ENCODE measurements at places on chromosomes 13 and 19.

- DNase-seq = no peak
These were observed 1257.2 kb downstream of the UQCRFS1 start for GRCh38 chr19:27955485-27956480.

DNA sequence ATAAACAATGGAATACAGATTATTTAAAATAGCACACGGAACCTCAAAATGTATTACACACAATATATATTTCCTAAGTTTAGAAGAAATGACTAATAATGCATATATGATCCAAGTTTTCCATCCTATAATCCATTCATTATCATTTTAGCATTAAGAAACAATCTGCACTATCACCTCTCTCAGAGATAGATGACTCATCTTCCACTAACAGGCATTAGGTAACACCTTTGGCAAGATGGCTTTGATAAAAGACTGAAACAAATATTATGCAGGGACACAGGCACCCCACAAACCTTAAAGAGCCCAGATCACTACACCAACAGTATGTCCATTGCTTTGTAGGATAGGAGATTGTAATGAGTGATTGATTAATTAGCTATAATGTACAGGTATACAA is 4.1 kb downstream of the ENOX1 start:
- peak; percentile 78 for DNase-seq

DNA sequence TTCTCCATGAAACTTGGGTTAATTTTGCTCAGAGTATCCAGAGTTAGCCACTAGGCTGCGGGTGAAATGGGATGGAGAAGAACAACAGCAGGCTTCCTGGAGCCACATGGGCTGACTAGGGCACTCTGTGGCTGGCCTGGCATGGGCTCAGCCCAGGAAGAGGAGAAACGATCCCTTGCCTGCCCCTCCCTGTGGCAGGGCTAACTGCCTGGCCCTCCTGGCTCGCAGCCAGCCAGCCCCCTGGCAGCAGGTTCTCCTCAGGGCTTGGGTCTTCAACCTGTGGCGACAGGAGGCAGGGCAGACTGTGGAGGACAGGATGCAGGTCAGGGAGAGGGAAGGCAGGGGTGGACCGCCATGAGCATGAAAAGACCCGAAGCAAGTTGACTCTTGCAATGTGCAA is 78.7 kb upstream of the GPR183 start:
- DNase-seq = no peak

- no peak for DNase-seq
These were observed 390.7 kb upstream of the ARGLU1 start for GRCh38 chr13:106958621-106959048.

GRCh38 chr19:20482721-20483120 is 82.9 kb downstream of the ZNF737 start:
- no peak for DNase-seq

- DNase-seq = no peak
These were observed 3.5 kb downstream of the JSRP1 start for GRCh38 chr19:2252797-2253105.

GRCh38 chr19:6061376-6062130 is 48.7 kb downstream of the RFX2 start:
- DNase-seq = no peak

- peak; percentile 73 for DNase-seq
These were observed 718.0 kb upstream of the SPRY2 start for GRCh38 chr13:81058916-81059290.

DNA sequence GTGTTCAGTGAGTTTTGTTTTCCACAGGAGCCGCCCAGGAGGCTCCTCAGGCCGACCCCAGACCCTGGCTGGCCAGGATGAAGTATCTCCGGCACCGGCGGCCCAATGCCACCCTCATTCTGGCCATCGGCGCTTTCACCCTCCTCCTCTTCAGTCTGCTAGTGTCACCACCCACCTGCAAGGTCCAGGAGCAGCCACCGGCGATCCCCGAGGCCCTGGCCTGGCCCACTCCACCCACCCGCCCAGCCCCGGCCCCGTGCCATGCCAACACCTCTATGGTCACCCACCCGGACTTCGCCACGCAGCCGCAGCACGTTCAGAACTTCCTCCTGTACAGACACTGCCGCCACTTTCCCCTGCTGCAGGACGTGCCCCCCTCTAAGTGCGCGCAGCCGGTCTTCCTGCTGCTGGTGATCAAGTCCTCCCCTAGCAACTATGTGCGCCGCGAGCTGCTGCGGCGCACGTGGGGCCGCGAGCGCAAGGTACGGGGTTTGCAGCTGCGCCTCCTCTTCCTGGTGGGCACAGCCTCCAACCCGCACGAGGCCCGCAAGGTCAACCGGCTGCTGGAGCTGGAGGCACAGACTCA is 12.9 kb downstream of the B3GNT3 start:
- DNase-seq = no peak

DNA sequence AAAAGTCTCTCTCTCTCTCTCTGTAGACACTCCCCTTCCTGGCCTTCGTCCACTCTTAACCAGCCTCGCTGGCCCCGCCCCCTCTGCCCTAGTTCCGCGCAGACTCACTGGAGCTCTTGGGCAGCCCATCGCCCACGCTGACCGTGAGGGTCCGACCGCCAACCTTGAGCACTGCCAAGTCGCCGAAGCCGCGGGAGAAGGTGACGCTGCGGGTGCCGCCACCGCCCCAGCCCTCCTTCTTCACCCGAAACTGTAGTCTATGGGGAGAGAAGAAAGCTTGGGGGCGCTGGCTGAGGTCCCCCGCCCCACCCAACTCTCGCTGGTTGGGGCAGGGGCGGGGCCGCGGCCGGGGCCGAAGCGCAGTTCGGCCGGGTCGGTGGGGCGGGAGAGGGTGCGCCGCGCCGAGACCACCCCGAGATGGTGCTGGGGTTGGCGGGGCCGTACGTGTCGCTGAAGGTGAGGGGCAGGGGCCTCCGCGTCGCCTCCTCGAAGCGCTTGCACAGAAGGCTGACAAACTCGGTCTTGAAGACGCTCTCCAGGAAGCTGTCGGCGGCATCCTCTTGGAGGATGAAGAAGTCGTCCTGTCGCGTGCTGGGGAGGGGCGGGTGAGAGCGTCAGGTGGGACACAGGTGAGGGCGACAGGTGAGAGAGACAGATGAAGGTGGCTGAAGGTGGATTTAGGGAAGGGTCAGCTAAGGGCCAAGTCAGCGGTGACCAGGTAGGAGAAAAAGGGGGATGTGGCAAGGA is 12.6 kb upstream of the ZNF414 start:
- DNase-seq = peak; percentile 72

DNA sequence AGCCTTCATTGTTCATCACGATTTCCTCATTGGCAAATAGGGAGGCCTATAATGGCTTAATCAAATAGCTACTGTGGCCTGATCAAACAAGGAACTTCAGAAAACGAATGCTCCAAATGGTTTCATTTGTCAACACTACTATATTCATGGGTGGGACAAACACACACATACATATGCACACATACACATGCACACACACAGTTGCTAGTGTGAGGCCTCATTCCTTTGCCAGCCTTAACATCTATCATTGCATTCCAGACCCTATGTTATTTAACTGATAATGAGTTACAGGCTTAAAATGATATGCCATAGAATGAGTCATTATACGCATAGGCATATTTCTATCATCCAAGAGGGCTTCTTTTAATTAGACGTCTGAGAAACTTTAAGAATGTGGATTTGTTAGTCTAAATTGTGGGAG is 140.2 kb downstream of the KLF5 start:
- peak; percentile 61 for DNase-seq

DNA sequence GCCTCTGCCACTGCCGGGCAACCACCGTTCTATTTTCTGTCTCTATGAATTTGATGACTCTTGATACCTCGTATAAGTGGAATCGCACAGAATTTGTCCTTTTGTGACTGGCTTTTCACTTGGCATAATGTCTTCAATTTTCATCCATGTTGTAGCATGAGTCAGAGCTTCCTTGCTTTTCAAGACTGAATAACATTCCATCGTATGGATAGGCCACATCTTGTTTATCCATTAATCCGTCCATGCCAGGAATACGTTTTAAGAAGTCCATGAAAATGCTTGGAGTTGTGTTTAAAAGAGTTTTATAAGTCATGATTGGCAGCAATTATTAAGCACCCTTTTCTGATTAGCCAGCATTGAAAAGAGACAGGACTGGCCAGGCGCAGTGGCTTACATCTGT is 53.6 kb upstream of the CLDN10 start:
- DNase-seq = peak; percentile 23

GRCh38 chr13:110506859-110507566 is 54.5 kb downstream of the RAB20 start:
- DNase-seq = peak; percentile 71

DNA sequence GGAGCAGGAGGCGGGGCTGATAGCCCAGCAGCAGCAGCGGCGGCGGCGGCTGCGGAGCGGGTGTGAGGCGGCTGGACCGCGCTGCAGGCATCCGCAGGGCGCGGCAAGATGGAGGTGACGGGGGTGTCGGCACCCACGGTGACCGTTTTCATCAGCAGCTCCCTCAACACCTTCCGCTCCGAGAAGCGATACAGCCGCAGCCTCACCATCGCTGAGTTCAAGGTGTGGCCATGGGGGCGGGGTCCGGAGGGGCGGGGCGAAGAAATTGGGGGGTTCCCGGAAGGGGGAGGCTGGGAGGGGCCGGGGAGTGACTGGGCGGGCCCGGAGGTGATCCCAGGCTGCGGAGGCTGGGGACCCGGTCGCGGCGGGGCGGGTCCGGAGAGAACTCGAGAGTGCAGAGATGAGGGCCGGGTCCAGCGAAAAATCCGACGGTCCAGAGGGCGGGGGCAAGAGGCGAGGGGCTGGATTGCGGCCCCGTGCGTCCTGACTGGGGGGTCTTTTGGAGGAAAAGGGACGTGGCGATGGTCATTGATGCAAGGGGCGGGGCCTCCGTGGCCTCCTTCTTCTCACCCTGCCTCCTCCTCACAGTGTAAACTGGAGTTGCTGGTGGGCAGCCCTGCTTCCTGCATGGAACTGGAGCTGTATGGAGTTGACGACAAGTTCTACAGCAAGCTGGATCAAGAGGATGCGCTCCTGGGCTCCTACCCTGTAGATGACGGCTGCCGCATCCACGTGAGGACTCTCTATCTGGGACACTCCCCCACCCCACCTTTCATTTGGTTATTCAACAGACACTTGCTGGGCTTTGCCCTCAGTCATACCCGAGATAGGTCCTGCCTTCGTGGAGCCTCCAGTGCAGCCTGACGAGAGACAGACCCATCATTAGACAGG is at the start of gene TBCB:
TSS of gene TBCB (plus strand) at position 16 of the 891 bp plus-strand sequence. CDS start at position 109, 93 bp downstream.
- DNase-seq = no peak

- DNase-seq = peak; percentile 8
These were observed 11.0 kb downstream of the MOB3A start for GRCh38 chr19:2084993-2085720.

GRCh38 chr13:77749344-77749880 is 51.9 kb downstream of the SLAIN1 start:
- no peak for DNase-seq

- DNase-seq = no peak
These were observed 281.0 kb downstream of the ATP8A2 start for GRCh38 chr13:25652764-25653163.

DNA sequence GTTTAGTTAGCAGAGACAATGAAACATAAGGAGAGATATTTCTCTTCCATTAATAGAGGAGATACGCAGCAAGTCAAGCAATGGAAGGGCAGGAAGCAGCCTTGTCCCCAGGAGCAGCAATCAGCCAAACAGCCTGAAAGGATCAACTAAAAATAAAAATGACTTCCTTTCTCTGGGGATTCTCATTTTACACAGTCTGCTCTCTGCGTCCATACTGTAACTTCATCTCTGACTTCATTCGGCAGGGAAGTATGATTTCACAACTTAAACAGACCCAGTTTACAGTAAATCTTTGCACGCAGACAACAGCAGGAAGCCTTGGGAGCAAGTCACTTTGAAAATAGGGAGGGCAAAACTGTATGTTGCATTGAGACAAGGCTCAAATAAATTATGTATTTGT is 826.7 kb downstream of the DIAPH3 start:
- no peak for DNase-seq

DNA sequence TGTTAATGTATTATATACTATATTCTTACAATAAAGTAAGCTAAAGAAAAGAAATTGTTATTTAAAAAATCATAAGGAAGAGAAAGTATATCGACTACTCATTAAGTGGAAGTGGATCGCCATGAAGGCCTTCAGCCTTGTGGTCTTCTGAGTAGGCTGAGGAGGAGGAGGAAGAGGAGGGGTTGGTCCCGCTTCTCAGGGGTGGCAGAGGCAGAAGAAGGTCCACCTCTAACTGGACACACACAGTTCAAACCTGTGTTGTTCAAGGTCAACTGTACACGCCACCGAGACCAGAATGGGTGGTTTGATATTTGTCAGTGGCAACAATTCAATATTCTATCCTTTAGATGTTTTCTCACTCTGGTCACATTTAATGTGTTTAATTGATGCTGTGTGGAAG is 67.2 kb downstream of the ALOX5AP start:
- no peak for DNase-seq

GRCh38 chr13:49258089-49258796 is 10.5 kb downstream of the CDADC1 start:
- no peak for DNase-seq

GRCh38 chr13:23810685-23811240 is 78.4 kb downstream of the MIPEP start:
- DNase-seq = no peak

DNA sequence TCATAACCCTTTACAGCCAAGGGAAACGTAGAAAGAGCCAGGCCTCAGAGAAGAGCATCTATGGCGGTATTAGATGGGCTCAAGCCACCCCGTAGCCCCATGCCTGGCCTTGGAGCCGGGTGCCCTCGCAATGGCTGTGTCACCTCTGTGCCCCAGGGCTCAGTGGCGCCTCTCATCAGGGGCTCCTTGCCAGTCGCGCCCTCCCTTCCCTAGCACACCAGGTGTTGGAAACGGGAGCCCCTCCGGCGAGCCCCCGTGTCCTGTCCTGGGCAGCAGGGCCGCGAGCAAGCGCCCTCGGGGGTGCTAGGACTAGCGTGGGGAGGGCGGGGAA is 453 bp downstream of the ZNF256 start:
- no peak for DNase-seq

DNA sequence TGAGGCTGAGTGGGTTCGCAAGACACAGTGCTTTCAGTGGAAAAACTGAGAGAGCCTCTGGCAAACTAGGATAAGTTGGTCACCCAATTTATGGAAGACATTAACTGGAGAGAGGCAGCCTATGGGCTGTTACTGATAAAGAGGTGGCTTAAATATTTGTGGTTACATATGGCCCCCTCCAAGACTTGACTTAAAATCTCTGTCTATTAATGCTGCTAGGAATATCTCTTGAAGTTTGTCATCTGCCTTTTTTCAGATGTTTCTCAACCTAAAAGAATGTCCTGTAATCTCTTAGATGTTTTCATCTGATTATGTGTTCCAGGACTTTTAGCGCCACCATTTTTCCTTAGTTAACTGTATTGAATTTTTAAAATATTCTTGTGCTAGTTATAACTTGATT is 54.6 kb downstream of the NAA16 start:
- no peak for DNase-seq

GRCh38 chr13:50893211-50893852 is 16.3 kb upstream of the RNASEH2B start:
- no peak for DNase-seq

DNA sequence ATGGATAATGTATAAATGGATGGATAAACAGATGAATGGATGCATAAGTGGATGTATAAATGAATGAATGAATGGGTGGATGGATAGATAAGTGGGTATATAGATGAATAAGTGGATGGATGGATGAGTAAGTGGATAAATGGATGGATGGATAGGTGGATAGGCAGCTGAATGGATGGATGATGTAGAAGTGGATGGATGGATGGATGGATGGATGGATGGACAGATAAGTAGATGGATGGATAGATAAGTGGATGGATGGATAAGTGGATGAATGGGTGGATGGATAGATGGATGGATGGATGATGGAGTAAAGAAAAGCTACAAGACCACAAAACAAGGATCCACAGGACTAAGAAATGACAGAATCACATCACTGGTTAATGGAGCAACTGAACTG is 9.0 kb upstream of the COMP start:
- DNase-seq = no peak

- no peak for DNase-seq
These were observed 2.5 kb downstream of the LYPD3 start for GRCh38 chr19:43462785-43463380.

Data from bronchial epithelial cell (primary cell).